ENCODE measurements at places on chromosomes 7 and 10.

DNA sequence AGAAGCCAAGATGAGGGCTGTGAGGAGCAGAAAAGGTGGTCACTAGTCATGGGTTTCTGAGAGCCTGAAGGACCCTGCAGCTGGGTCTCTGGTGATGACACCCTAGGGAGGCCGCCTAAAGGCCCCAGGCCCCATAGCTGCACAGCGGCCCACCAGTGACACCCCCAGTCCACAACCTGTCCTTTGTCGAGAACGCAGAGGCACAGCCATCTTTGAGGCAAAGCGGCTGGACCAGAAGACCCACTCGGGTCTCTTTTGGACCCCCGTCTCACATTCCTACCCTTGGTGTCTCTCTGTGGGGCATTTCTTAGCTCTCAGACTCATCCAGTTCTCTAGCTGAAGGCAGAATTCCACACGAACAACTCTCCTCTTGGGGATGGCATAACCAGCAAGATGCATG lies 18.8 kb downstream of the JCAD start:
- DNase-seq = no peak

GRCh38 chr10:5557040-5557721 lies 32.4 kb downstream of the CALML3 start:
- no peak for DNase-seq

GRCh38 chr7:94313926-94314325 lies 80.8 kb upstream of the COL1A2 start:
- no peak for DNase-seq

DNA sequence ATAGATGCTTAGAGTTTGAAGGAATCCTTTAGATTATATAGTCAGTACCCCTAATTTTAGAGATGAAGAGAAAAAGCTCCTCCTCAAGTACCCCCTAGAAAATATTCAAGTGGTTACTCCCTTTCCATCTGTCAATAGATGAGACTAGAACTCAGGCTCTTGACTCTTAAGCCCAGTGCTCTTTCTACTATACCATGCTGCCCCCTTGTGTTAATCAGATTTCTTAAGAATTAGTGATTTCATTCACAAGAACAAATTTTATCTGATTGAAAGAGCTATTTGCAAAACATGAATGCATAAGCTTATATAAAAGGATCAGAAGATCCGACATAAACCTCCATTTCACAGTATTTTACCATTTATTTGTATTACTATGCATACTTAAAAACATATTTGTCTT lies 179.3 kb downstream of the TFEC start:
- peak; percentile 51 for DNase-seq

DNA sequence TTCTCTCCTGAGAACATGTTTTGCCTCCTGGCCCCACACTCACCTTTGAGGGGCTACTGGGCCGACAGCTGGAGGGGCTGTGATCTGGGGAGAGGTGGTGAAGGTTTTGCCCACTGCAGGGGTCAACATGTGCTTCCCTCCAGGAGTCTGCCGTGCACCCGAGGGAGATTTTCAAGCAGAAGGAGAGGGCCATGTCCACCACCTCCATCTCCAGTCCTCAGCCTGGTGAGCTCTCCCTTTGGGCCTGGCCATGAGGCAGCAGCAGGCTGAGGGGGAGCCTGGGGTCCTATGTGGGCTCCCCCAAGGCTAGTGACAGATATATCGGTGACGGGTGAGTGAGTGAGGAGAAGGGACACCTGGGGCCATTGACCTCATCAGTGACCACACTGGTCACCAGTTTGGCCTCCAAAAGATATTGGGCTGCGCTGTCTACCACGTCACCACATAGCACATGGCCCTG lies 6.6 kb downstream of the PGAM2 start:
- DNase-seq = no peak

GRCh38 chr10:83915801-83916200 lies 223.5 kb upstream of the GHITM start:
- no peak for DNase-seq

DNA sequence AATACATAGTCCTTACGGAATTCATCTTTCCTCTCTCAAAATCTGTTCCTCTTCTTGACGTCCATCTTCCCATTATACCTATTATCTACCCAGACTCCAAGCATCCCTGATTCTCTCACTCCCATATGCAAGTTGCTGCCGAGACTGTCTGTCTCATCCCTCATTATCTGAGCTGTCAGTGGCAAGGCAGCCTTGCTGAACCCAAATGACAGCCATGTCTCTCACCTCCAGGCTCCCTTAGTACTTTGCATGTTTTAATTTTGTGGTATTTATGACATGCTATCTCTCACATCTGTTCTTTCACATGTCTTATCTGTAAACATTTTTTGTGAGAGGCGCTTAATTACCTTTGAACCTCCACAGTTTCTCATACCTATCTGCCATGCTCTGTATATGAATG lies 54.4 kb upstream of the IFRD1 start:
- DNase-seq = no peak

GRCh38 chr10:70913191-70913892 lies 25.0 kb upstream of the PCBD1 start:
- no peak for DNase-seq

GRCh38 chr7:140013676-140014075 lies 49.1 kb downstream of the PARP12 start:
- no peak for DNase-seq

- no peak for DNase-seq
Observed at GRCh38 chr10:43265799-43266721, 805 bp downstream of the RASGEF1A start.

- DNase-seq = no peak
Observed at GRCh38 chr10:25288181-25288580, 113.4 kb downstream of the GPR158 start.

DNA sequence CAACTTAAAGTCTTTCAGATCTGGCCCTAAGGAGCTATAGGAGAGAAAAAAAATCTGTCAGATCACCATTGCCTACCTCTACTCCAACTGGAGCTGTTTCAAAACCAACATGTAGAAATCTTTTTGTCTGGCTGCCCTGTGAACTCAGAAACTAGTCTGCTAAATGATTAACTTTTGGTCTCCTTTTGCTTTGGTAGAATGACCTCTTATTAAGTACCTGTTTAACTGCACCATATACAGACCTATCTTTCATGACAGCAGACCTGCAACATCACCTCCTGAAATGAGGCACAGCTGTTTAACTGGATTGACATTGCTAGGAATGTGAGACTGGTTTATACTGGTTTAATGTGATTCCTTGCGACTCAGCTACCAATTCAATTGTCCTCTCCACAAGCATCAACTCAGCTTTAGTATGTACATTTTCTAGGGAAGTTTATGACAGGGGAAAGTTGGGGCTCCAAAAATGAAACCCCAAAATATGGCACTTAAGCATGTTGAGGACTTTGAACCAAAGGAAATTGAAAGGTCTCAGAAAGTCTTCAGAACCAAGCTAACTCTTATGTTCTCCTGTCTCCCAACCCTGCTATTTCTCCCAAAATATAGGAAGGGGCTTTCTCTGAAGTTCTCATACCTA lies 1.8 kb downstream of the CYP3A43 start:
- DNase-seq = no peak

DNA sequence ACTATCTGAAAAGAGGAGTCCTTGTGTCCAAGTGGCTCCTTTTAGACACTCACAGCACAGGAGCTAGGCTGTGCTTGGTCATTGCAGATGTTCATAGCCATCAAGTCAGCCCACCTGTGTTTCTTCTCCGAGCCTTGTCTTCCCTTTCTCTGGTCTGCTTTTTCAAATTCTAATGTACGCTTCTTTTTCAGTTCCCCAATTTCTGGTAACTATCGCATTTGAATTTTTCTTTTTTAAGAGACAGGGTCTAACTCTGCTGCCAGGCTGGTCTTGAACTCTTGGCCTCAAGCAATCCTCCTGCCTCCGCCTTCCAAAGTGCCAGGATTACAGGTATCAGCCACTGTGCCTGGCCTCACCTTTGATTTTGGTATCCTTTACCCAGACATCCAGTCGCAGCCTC lies 18.9 kb downstream of the APBB1IP start:
- no peak for DNase-seq

DNA sequence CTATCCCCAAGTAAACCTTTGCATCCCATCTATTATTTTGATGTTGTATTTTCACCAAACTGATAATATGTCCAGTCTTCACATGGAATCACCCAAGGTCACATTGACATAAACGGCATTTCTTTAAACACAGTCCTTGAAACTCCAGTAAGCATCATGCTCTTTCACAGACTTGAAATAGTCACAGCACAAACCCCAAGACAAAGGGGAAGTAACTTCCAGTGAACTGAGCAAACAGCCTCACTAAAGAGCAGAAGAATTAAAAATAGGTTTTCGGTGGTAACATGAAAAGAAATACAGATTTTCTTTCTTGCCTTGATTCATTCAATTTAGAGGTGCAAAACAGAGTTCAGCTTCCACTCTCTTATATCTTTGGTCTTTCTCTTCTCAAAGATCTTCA lies 253.7 kb downstream of the SFMBT2 start:
- DNase-seq = peak; percentile 40

- no peak for DNase-seq
Observed at GRCh38 chr10:4250587-4250887, 465.5 kb upstream of the KLF6 start.

DNA sequence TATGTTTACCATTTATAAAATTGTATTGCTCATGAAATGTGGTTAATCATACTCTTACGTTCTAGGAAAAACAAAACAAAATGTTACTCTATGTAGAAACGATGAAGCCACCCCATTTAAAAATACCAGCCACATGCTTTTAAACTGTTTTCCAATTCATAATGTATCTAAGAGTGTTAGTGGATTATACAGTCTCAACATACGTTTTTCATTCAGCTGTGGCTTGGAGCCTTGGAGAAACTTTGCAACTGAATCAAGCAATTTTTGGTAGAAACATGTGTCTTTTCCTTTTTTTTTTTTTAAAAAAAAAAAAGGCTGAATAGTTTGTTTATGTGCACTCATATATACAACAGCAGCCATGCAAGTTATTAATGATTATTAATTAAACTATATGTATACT lies 378.0 kb upstream of the SEMA3D start:
- DNase-seq = no peak

DNA sequence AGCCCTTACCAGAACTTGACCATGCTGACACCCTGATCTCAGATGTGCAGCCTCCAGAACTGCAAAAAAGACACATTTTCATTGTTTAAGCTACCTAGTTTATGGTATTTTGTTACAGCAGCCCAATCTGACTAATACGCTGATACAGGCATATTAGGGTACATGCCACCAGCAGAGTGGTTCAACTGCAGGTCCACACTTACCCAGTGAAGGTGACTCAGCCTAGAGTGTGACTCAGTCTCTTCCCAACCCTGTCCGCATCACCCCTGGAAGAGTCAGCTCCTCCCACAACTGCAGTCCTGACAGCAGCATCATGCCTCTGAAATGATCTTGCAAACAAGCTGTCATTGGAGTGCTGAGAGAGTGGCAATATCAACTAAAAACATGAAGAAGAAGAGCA lies 30.8 kb upstream of the GOT1 start:
- DNase-seq = no peak

- no peak for DNase-seq
Observed at GRCh38 chr10:16732376-16732775, 84.8 kb downstream of the RSU1 start.

- DNase-seq = peak; percentile 69
Observed at GRCh38 chr7:38463277-38464225, 167.6 kb downstream of the AMPH start.

GRCh38 chr10:80356989-80357850 lies 639 bp downstream of the DYDC2 start:
- no peak for DNase-seq
